Trophoblast cell (in vitro differentiated cells and primary cell): ENCODE measurements at places on chromosomes 13 and 19.

DNA sequence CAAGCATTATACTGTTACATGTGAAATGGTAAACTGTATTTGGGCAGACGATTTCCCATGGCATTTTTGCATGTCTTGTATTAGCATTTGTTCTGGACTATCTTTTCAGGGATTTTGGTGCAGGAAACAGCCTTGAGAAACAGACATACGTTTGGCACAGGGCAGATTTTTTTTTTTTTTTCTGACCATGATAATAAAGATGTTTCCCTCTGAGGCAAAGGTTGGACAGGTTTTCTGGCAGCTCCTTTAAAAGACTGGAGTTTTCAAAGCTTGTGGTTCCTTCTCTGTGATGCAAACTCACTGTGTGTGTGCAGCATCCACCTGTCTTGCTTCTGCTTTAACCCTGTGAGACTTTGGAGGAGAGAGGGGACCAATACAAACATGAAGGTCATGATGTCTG, 63.0 kb downstream of the NBEA start:
- no peak for DNase-seq

- DNase-seq, result peak; percentile 29
Measured at GRCh38 chr13:99926014-99926731, 45.4 kb downstream of the ZIC5 start.

- peak; percentile 42 for DNase-seq
Measured at GRCh38 chr19:12825254-12826131, 8.9 kb downstream of the RTBDN start.

- DNase-seq, result no peak
Measured at GRCh38 chr19:36986601-36987000, 70.5 kb downstream of the ZNF568 start.

GRCh38 chr13:21075379-21076249, 14.2 kb upstream of the LATS2 start:
- peak; percentile 23 for DNase-seq
